Stimulated activated naive CD8-positive, alpha-beta T cell treated with anti-CD3 and anti-CD28 coated beads, Interleukin-15, Interleukin-2, amounts not matched to agents 100 U/mL and 50 U/mL, for 24 hours (primary cell): ENCODE measurements at places on chromosomes 1 and 21.
A peak's percentile ranks its signal among the peaks of the same experiment; 100 is the strongest.

DNA sequence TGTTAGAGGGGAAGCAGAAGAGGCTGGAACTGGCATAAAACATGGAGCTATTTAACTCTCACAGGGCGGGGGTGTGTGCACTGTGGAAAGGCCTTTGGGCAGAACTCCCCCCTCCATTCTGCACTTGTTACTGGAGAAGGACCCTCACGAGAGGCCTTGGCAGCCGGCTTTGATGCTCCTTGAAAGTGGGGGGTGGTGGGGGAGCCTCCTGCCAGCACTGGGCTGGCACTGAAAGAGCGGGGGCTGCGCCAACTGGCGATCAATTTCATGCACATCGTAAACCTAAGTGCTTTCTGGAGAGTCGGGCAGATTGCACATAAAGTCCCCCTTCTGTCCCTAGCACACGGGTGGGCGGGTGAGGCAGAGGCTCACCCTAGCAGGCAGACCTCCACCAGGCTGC, 28.9 kb downstream of the FOXO6 start:
- DNase-seq: no peak

DNA sequence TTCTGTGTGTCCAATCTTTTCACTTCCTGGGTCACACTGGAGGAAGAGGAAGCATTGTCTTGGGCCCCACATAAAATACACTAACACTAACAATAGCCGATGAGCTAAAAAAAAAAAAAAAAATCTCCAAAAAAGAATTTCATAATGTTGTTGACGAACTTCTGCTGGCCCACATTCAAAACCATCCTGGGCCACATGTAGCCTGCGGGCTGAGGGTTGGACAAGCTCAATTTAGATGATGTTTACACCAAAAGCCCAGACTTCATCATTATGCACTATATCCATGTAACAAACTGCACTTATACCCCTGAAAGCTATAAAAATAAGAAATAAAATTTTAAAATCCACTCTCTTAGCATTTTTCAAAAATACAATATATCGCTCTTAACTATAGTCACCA, 187.8 kb upstream of the PTBP2 start:
- no peak for DNase-seq

DNA sequence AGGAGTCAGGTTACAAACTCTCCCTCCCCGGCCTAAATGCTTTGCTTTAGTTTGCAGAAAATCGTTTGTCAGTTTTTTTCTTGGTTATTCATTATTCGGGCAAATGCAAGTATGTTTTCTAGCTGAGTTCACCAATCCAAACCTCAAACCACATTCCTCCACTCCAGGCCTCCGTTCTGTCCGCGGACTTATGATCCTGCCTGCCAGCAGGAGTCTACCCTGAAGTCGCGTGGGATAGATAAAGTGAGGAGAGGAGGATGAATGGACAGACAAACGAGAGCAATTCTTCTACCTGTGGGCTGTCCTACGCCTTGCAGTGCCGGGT, 1.3 kb downstream of the ADAMTS1 start:
- DNase-seq: no peak

GRCh38 chr1:24018611-24019580, 38.8 kb upstream of the SRSF10 start:
- DNase-seq: no peak

DNA sequence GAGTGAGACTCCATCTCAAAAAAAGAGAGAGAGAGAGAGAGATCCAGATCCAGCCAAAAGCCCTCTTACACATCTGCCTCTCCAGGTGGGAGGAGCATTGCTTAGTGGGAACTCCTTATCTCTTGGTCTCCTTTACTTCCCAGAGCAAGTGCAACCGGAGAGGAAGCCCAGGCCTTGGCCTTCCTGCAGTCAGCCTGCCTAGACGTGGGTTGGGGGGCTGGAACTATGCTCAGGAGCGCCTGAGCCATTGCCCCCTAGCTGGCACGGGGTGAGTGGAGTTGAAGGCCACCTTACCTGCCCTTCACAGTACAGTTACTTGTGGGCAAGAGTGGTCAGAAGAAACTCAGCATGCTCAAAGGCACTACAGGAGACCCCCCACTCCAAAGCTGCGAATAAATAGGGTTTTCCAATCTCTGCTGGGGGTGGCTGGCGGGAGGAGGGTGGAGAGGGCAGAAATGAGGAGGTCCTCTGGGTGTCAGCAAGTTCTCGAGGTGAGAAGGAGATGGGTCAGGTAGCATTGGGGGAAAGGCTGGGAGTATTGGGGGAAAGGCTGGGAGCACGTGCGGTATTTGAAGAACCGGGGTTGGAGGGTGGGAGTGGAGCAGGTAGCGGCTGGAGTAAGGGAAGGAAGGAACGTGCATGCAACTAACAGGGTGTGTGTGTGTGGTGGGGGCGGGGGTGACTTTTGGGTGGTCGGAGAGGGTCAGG, 4.7 kb upstream of the DMBX1 start:
- no peak for DNase-seq

DNA sequence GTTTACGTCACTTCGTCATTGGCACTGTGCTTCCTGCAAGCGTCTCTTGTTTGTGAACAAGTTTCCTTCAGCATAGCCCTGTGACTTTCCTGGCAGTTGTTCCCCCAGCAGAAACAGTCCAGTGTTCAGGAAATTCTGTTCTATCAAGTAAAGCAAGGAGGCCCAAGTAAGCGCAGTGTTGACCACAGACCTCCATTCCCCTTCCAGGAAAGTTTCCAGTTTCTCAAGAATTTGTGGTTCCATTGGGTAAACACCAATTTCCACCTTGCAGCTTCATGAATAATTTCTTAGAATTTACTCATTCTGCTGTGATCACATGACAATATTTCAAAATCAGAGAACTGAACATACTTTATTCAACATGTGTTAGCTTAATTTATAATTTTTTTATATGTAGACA, 88.5 kb upstream of the ETV3 start:
- no peak for DNase-seq

DNA sequence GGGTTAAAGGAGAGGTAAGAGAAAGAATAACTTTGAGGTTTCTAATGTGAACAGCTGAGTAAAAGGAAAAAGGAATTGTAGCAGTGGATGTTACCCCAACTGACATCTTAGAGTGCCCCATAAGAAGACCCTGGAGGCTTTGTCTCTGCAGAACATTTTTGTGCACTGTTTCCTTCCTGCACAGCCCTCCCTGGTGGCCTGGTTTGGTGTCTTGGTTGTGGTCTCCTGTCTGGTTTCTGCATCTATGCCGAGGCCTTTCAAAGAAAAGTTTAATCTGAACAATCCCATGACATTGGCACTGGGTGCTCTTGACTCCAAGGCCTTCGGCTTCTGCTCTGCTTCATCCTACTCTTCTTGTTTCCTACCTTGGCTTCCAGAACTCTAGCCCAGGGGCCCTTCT, 57.8 kb downstream of the RHOU start:
- DNase-seq: peak; percentile 11

DNA sequence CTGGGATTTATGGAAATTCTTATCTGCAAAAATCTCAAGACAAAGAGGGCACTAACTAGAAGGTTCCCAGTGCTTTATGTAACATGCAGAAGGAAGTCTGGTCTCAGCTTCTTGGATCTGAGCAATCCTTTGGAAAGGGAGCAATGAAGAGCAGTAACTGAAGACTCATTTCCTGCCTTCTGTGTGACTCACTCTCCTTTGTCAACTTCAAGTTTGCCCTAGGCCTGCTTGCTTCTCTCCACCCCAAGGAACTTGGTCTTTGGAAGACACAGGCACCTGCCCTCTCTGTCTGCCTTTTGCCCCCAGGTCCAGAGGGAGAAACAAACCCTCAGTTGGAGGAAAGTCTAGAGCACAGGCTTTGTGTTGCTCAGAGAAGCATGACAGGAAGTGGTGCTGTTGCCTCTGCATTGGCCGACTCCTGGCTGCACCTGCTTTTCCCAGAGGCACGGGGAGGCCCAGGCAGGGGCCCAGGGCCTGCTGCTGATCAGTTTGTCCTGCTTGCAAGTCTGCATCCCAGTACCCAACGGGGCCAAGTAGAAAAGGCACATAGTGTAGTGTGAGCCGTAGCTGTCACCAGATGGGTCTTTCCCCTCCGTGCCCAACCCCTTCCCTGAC, 137.2 kb downstream of the DHRS3 start:
- DNase-seq: no peak

GRCh38 chr1:114668784-114669561, 876 bp downstream of the DENND2C start:
- DNase-seq: peak; percentile 5

GRCh38 chr1:14142397-14143100, 442.6 kb downstream of the PRDM2 start:
- DNase-seq: no peak

DNA sequence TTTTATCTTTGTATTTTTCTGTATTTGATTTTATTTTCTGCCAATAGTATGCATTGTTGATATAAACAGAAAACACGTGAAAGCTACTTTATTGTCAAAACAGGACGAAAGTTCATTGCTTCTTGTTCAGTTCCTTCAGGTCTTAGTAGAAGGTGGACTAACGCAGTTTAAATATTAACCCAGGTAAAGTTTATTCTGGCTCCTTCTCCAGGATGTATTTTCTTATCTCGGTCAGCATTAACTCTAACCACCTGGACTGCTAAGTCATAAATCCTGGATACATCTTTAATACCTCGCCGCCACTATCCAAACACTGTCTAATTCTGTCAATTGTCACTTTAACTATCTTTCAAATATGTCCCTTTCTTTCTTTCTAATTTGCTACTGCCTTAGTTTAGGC, 5.7 kb upstream of the SOAT1 start:
- DNase-seq: no peak

GRCh38 chr1:105100102-105100501, 1350.4 kb downstream of the AMY1C start:
- no peak for DNase-seq

DNA sequence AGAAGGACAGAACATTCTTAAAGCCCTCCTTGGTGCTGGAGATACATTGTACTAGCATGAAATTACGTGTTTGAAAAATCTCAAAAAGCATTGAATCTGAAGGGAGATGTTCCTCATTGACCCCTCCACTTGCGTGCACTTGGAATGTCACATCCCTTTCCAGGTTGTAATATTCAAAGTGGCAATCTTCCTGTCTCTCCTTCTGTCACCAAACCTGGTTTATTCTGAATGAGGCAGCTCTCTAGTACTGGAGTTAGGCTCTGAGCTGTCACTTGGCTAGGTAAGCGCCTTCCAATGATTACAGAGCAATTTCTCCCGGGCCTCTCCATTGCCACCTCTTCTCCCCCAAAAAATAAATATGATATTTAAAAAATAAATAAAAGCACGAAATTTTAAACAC, 855 bp downstream of the DSCAM start:
- no peak for DNase-seq

DNA sequence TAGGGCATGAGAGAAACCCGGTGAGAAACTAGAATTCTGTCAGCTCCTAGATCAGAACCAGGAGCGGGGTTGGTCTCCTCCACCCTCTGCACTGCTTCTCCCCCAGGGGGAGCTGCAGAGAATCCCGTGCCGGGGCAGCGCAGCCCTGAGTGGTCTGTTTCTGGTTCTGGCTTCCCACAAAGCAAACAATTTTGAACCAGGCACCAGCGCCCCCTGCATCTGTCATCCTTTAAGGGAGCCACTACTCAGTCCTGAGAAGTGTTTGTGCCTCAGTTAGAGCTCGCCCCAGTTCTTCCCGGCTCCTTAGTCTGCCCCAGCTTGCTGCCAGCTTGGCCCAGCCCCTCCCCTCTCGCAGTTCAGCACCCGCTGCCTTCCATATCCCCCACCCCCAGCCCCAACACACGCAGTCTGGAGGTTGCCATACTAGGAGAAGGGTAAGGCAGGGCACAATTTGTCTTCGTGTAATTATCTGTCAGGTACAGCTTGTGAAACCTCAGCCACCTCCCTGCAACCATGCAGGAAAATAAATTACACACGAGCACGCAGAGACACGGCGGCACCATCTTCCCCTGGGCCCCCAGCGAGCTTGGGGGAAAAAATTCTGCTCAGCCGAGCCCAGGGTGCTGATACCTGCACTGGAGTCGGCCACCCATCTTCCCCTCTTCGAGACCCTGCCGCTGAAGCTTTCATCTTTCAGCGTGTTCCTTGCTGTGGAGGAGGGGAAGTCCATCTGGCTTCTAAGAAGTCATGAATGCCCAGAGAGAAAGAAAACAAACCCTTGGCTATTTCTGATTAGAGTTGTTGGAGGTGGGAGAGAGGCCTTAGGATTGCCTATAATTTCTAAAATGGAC, 62.6 kb upstream of the CD1D start:
- DNase-seq: peak; percentile 44

DNA sequence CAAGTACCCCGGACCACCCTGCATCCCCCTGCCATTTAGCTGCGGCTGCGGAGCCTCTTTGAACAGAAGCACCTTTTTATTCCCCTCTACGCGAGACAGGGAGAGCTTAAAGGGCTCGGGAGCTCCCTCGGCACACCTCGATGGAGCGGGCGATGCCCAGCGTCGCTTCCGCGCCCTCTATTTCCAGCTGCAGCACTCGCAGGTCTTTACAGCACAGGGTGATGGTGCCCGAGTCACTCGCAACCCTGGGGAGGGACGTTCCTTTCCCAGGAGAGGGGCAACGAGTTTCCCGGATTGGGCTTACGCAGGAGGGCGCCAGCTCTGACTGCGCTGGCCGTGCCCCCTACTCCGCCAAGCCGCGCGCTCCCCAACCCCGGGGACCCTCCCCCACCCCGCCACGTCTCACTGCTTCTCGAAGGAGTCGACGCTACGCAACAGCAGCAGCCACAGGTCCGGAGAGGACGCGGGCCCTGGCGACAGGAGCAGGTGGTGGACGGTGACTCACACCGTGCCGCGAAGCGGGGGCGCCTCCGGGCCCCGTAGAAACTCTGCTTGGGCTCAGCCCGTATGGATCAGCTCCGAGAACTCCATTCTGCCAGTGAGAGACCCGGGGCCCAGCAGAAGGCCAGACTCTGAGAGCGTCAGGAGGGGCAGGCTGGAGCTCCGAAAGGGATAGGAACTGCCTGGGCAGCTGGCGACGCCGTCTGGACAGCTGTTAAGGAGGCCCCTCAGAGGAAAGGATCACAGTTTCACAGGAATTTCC, 5.8 kb upstream of the FAM167B start:
- DNase-seq: peak; percentile 57

GRCh38 chr1:228323401-228323800, 83.2 kb downstream of the TRIM11 start:
- no peak for DNase-seq

DNA sequence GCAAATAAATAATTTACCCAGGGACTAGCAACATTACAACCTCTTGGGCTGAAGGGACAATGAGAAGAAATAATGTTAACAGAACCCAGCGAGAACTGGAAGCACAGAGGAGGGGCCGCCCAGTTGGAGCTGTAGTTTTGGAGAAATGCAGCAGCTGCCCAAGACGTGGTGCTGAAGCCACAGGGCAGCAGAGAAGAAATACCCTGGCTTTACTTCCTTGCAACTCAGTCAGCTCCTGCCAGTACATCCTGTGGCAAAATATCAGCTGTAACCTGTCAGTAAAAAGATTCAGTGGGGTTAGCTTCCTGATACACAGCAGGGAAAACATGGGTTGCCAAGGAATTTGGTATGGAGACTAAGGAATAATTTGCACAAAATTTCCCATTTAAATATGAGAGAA, 283.6 kb upstream of the USP25 start:
- DNase-seq: no peak

- no peak for DNase-seq
These were observed 41.7 kb downstream of the LRP8 start for GRCh38 chr1:53285969-53286760.

GRCh38 chr21:32427958-32428623, 15.6 kb downstream of the EVA1C start:
- DNase-seq: no peak
